Activated CD8-positive, alpha-beta T cell treated with anti-CD3 and anti-CD28 coated beads for 36 hours (primary cell): ENCODE measurements at places on chromosomes 4 and X. TPM values are rescaled to one million over a fixed set of nuclear protein-coding genes. Genes with fewer than 3 reads are reported as not detected.

TLR2 gene
- total RNA-seq: 0.56 TPM

FAM120C gene
- total RNA-seq: 8.4 TPM

NUDT10 gene
- total RNA-seq: 3.5 TPM

PWWP3B gene
- total RNA-seq: not detected

KLB gene
- total RNA-seq: not detected

RPA4 gene
- total RNA-seq: 0.38 TPM

ARX gene
- total RNA-seq: not detected

PNMA6A gene
- total RNA-seq: 0.40 TPM

AREG gene
- total RNA-seq: 0.67 TPM

SPANXA1 gene
- not detected for total RNA-seq

F8A1 gene
- total RNA-seq: 38.2 TPM
